Neural crest cell (in vitro differentiated cells): ENCODE measurements at places on chromosomes 1 and 21. TPM values are rescaled to one million over a fixed set of nuclear protein-coding genes. Genes with fewer than 3 reads are reported as not detected.

DNA sequence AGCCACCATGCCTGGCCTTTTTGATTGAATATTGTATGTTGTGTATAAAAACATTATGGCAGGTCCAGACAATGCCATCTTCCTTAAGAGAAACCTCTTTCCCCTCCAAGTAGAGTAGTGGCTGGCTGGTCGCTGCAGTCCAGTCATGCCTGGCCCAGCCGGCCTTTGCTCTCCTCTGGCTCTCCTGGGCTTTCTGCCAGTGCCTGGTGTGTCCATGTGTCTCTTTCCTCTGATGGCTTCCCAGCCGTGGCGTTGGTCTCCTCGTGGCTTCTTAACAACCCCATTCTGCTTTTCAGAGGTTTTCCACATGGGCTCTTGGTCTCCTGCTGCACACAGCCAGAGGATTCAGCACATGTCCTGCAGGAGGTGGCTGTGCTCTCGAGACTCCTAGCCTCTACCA is 58.7 kb downstream of the DIP2A start:
- H3K36me3 ChIP-seq = peaks cover 41% of the 10 kb centered on the region
- DNase-seq = no peak
- no peaks in the 10 kb centered on the region for H3K27me3 ChIP-seq
- no peak overlapping the region for H3K4me3 ChIP-seq
- no peak overlapping the region for H3K27ac ChIP-seq

DNA sequence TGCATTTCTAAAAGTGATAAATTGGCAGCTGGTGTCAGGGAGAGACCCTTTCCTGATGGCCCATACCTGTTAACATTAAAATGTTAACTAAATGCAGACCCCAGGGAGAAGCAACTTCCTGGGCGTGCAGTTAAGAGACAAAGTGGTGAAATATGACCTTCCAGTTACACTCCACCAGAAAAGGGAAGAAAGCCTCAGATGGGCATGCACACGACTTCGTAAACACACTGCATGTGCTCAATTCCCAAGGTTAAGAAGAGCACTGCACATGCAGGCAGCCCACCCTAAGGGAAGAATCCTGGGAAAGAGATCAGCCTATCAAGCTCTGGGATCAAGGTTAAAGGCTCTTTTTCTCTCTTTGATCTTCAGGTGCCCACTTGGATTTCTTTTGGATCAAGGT is 9.7 kb upstream of the GBP6 start:
- no peaks in the 10 kb centered on the region for H3K4me1 ChIP-seq
- no peak for DNase-seq
- H3K36me3 ChIP-seq = no peaks in the 10 kb centered on the region
- peaks cover 3% of the 10 kb centered on the region for H3K27me3 ChIP-seq
- H3K4me3 ChIP-seq = no peak overlapping the region

Gene GJB5
- not detected in 2 replicates for total RNA-seq

DNA sequence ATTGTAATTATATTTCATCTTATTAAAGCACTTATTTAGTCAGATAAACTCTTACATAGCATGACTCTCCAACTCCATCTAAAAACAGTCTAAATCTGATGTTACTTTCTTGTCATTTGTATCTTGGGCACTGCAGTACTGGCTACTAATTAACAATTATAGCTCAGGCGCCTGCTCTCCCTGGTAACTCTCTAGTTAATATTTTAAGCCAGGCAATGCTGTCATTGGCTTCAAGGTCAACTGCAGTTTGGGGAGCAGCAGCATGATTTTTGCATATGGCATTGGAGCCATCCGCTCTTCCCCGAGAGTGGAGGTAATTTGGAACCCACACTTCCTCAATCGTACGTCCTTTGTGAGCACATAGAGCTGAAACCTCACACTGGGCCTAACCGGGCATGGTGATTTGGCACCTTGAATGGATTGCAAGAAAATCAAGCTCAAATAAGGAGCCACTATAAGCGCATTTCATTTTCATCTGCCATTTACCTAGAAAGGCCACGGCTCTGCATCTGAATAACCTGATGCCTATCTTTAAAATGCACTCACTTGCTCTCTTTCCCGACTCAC is 187.7 kb downstream of the KAZN start:
- no peak overlapping the region for H3K27ac ChIP-seq
- H3K36me3 ChIP-seq = peaks cover 3% of the 10 kb centered on the region
- H3K27me3 ChIP-seq = peaks cover 11% of the 10 kb centered on the region
- H3K4me1 ChIP-seq = peaks cover 3% of the 10 kb centered on the region

DNA sequence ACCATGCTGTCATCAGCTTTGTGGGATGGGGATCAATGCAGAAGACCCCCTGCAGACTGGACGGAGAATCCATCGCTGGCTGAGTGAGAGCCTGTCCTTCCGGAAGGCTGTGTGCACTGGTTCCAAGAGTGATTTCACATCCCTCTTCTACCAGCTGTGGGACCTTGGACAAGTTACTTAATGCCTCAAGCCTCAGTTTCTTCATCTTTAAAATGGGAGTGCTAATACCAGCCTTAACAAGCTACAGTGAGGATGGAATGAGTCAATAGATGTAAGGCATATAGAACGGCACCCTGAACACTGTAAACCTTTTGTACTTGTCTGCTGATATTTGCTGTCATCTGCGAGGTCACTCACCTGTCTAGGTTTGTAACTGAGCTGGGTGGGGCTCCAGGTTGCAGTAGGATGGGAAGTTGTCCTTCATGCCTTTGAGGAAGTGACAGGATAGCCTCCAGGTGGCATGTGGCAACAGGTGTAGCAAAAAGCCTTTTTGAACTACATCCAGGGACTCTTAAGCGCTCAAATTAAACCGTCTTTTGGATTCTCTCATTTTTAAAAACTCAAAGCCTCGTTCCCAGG is 27.5 kb downstream of the TMEM51 start:
- no peak overlapping the region for H3K27ac ChIP-seq
- no peaks in the 10 kb centered on the region for H3K27me3 ChIP-seq
- H3K4me1 ChIP-seq = peaks cover 29% of the 10 kb centered on the region
- DNase-seq = no peak

- no peak overlapping the region for H3K4me3 ChIP-seq
- H3K4me1 ChIP-seq = no peaks in the 10 kb centered on the region
- H3K36me3 ChIP-seq = no peaks in the 10 kb centered on the region
- no peak for DNase-seq
- no peak overlapping the region for H3K27ac ChIP-seq
- no peaks in the 10 kb centered on the region for H3K27me3 ChIP-seq
Observed at GRCh38 chr1:87961992-87962391, 633.3 kb downstream of the LMO4 start.

GRCh38 chr1:208153386-208153785 is 90.8 kb downstream of the PLXNA2 start:
- H3K4me3 ChIP-seq = no peak overlapping the region
- H3K27me3 ChIP-seq = peaks cover 13% of the 10 kb centered on the region
- H3K4me1 ChIP-seq = peaks cover 15% of the 10 kb centered on the region
- no peaks in the 10 kb centered on the region for H3K36me3 ChIP-seq
- no peak for DNase-seq
